Foreskin keratinocyte (primary cell): ENCODE measurements at places on chromosomes 7 and 10. TPM values are rescaled to one million over a fixed set of nuclear protein-coding genes. Genes with fewer than 3 reads are reported as not detected.

Gene SH2D4B
- 0.02 TPM in 1 of 2 replicates, not detected in the other for polyA plus RNA-seq

DNA sequence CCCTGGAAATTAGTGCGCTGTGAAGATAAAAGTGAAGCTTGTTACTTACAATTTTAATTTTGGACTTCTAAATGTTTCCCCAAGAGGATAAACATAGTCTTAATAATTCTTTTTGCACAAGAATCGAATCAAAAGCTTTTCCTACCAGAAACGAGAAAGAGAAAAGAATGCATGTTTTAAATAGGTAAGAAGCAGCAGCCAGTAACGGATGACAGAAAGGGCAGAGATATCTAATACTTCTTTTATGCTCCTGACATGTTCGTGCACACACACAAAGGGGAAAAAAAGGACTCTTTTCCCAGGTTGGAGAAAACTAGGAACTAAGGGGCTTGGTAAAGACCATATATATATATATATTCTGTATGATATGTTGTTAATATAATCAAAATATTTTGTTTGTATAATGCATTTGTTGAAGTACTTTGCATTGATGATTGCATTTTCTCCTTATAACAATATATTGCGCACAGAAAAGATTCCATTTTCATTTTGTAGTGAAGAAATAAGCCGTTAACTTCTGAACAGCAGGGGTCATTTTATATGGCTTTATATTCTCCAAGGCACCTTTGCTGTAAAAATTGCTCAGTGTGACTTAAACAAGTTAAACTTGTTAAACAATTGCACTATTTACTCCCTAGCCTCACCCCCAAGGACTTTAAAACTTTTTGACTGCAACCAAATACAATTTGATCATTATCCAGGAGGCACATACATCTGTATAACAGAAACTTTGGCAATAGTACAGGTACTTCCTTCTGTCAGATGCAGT is 2.2 kb downstream of the PRKAR2B start:
- no peak for DNase-seq

- no peak for DNase-seq
These were observed 106.1 kb downstream of the POU6F2 start for GRCh38 chr7:39083781-39084180.

DNA sequence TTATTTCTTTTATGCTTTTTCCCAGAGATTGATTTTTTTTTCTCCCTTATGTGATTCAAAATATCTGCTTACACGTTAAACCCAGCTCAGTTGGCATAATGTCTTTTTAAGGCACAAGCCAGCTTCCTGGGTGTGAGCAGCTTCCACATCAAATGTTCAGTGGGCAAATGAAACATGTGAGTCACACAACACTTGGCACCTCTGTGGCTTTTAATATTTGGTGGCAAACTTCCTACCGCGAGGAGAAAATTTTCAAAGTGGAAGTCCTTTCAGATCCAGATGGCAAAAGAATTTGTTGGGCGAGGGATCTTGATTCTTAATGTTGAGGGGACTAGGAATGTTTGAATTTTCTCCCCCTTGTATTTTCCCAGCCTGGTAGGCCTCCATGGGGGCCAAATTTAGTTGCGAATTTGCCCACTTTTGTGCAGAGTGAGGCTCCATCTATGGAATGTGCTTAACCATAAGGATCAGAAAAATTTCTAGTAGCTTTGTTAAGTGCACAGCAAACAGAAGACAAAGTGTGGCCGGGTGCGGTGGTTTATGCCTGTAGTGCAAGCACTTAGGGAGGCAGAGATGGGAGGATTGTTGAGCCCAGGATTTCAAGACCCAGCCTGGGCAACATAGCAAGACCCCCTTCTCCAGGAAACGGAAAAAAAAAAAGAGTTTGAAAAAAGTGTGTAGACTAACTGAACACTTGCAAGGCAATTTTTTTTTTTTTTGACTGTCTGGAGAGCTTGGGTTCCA is 31.0 kb downstream of the CUX1 start:
- no peak for DNase-seq

- no peak for DNase-seq
These were observed 245.5 kb upstream of the TCERG1L start for GRCh38 chr10:131556897-131557495.

DNA sequence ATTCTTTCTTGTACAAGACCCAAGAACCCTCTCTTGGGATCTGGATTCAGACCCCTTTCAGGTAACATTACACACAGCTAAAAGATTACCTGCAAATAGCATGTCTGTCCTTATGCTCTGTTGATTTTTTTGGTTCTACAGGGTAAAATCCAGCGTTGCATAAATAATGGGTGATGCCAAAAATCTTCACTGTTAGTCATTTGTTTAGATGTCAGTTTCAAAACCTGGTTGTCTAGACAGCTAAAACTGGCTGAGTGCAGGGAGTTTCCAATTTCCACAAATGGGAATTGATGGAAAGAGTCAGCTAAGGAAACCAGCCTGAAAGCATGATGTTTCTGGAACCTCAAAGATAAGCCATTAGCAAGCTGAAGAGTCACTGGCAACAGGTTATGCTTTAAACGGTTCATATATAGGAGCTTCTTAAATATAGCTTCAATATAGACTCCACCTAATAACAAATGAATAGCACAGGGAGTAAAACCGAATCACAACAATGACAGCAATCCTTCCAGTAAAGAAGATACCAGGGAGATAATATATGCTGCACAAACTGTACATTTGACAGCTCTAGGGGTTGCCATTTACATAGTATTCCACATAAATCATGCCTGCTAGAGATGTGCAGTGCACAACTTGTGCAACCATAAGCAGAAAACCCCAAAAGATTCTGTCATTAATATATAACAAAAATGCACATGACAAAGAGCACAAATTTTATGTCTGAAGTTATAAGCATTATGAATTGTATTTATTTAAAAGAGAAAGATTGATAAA is 20.4 kb downstream of the CCDC71L start:
- peak; percentile 26 for DNase-seq

- DNase-seq = no peak
These were observed 40.7 kb downstream of the USP6NL start for GRCh38 chr10:11570751-11571150.

DNA sequence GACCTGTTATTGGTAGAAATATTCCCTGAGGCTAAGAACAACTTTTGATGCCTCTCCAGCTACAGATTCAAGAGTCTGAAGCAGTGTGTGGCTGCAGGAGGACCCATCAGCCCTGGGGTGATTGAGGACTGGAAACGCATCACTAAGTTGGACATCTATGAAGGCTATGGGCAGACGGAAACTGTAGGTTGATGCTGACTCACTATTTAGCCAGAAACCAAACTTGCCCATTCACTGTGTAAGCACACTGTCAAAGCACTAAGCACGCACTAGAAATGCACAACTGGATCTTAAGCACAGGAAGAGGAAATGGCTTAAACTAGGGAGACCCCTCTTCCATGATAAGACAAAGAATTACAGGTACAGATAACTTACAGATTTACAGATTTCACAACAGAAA is 20.8 kb downstream of the ACSM6 start:
- DNase-seq = peak; percentile 75
